Transverse colon (tissue), 4 donors: ENCODE measurements at places on chromosomes 3 and 15. TPM values are rescaled to one million over a fixed set of nuclear protein-coding genes. Genes with fewer than 3 reads are reported as not detected.

GRCh38 chr3:49255718-49256511, 21.1 kb downstream of the C3orf62 start:
- H3K27me3 ChIP-seq, result no peaks in the 10 kb centered on the region
- no peak overlapping the region for H3K27ac ChIP-seq
- no peaks in the 10 kb centered on the region for H3K4me1 ChIP-seq
- H3K4me3 ChIP-seq, result no peak overlapping the region

DNA sequence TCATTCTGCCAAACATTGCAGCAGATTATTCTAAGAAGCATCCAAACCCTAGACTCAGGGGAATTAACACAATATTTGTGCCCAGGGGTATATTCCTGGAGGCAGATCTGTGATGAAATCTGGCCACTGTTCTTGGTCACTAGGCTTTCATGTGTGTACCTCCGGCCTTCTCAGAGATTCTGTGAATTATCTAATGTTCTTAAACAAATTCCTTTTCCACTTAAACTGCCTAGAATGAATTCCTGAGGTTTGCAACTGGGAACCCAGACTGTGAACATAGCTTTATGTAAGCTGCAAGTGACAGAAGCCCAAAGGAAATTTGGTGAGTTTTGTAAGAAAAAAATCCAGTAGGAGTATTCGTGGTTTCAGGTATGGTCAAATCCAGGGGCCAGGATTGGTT, 20.7 kb upstream of the CTNNB1 start:
- DNase-seq, result no peak
- H3K27ac ChIP-seq, result no peak overlapping the region
- peaks cover 12% of the 10 kb centered on the region for H3K4me1 ChIP-seq

DNA sequence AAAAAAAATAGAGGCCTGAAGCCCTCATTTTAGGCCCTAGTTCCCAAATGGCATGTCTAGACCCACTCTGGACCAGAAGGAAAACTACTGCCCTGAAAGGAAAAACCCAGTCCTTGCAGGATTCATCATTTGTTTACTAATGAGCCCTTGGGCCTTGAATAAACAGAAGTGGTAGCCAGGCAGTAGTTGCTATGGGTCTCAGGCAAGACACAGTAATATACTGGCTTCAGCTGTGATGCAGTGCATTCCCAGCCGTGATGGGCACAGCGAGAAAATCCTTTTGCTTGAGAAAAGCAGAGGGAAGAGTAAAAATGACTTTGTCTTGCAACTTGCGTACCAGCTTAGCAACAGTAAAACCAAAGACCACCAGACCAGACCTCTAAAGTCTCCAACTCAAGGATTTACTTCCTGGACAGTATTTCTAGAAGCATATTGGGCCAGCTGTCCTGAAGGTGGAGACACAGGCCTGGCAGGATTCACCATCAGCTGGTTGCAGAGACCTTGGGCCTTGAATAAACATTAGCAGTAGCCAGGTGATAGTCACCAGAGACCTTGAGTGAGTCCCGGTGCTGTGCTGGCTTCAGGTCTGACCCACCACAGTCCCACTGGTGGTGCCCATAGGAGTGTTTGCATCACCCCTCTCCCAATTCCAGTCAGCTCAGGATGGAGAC, 208.3 kb upstream of the SLITRK3 start:
- no peaks in the 10 kb centered on the region for H3K27me3 ChIP-seq
- H3K4me3 ChIP-seq, result no peak overlapping the region
- DNase-seq, result no peak
- H3K4me1 ChIP-seq, result no peaks in the 10 kb centered on the region
- H3K36me3 ChIP-seq, result no peaks in the 10 kb centered on the region

GRCh38 chr3:159620281-159620680, 368.4 kb upstream of the IL12A start:
- no peak for DNase-seq
- no peaks in the 10 kb centered on the region for H3K4me1 ChIP-seq

GRCh38 chr3:133254151-133254550, 145.7 kb upstream of the BFSP2 start:
- no peak overlapping the region for H3K4me3 ChIP-seq
- H3K27me3 ChIP-seq, result no peaks in the 10 kb centered on the region
- H3K27ac ChIP-seq, result no peak overlapping the region
- no peaks in the 10 kb centered on the region for H3K4me1 ChIP-seq

DNA sequence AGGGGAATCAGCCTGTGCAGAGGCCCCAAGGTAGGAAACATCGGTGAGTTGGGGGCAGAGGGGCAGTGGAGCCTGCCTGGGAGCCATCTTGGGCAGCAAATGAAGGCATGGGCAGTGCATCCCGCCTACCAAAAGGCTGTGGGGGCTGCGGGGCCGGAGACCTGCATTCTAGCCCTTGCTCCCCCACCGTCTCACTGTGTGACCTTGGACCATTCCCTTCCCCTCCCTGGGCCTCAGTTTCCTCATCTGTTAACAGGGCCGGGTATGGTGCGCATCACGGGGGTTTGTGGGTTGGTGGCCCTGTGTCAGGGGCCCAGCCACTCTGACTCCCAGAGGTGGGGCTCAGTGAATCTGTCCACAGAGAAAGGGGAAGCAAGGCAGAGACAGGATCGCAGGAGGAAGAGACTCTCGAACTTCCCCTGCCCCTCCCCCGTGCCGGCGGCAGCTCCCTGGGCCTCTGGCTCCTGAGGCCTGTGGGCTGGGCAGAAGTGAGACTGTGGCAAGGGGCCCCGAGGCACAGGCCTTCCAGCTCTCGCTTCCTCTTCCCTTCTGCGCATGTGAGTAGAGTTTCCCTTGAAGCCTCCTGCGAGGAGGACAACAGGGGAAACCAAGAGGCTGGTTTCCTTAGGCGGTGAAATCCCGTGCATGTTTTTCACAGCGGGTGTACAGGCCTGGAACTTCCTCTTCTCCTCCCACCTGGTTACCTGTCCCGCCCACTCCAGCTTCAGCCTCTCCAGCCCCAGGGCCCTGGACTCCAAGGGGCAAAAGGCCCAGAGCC, 42.9 kb downstream of the IDH2 start:
- no peak overlapping the region for H3K4me3 ChIP-seq
- peaks cover 41% of the 10 kb centered on the region for H3K4me1 ChIP-seq
- DNase-seq, result peak; percentile 88
- H3K27me3 ChIP-seq, result no peaks in the 10 kb centered on the region
- no peaks in the 10 kb centered on the region for H3K36me3 ChIP-seq

- no peak for DNase-seq
- H3K4me3 ChIP-seq, result no peak overlapping the region
- no peak overlapping the region for H3K27ac ChIP-seq
- H3K4me1 ChIP-seq, result no peaks in the 10 kb centered on the region
- no peaks in the 10 kb centered on the region for H3K27me3 ChIP-seq
Observed at GRCh38 chr15:58535337-58535736, 103.5 kb downstream of the LIPC start.

Gene GABRR3
- not detected for total RNA-seq

Gene SCN11A
- 0.32 TPM for total RNA-seq
